Left colon (tissue), 2 donors: ENCODE measurements at places on chromosomes 5 and 9. TPM values are rescaled to one million over a fixed set of nuclear protein-coding genes. Genes with fewer than 3 reads are reported as not detected.

DNA sequence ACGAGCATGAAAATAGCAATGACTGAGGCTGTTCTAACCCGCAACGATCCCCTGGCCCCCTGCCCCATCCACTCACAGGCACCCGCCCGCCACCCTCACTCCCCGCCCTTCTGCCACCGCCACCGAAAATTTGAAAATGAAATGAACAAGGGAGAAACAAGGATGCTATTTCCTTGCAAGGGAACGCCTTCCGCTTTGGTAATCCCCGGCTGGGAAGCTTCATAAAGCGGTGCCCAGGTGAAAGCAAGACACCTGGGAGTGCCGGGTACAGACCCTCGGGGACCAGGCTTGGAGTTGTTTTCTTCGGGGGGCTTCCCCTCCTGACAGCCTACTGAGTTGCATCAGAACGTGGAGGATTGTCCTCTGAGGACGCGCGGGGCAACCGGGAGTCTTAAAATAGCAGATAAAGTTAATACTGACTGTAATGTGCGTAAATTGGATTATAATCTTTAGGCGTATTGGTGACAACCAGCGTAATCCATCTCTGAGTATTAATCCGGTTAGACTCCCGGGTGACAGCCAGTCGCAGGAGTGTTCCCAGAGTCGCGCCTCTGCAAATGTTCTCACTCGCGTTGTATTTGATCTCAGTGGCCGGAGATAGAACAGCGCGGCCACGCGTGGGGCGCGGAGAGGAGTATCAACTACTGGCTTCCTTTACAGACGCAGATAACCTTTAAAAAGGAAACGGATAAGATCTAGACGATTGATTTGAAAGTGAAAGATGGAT is 885 bp upstream of the MLLT3 start:
- DNase-seq, result peak; percentile 67

Gene MARCOL
- total RNA-seq, result not detected

Gene LCN10
- total RNA-seq, result 1.2 TPM

Gene VAV2
- 43.2 TPM for total RNA-seq

Gene FER
- 15.6 TPM for total RNA-seq

DNA sequence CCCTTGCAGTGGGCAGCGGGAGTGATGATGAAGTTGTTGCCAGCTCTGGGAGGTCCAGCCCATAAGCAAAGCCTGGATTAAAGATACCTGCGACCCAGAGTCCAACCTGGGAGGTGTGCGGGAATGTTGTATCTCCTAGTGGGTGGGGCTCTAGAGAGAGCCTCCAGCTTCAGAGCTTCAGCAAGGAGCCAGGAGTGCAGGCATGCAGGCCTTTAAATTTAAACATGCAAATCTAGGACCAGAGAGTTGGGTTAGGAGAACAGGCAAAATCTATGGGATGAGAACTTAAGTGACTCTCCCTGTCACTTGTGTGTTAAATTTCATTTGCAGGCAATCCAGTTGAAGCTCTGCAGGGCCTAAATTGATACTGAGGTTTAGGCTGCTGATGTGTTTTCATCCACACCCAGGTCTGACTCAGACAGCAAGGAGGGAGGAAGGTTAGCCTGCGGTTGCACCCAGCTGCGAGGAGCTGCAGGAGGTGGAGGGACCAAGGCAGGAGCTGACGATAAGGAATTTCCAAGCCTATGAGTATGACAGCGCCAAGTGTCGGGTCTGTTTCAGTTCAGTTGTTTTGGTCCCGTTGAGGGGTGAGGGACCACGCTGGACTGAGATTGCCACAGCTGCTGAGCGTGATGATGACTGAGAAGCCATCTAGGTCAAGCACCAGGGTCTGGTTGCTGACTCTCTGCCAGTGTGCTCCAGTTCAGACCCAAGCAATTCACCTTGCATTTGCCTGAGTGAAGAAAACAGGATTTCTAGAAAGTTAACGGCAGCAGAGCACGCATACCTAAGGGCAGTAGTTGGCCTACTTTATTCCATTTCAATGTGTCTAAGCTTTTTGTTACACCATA is 243.0 kb downstream of the ICE1 start:
- DNase-seq, result no peak

Gene ADAMTS6
- total RNA-seq, result 1.3 TPM

Gene NXNL2
- total RNA-seq, result not detected

GRCh38 chr5:140024928-140025327 is 18.2 kb downstream of the NRG2 start:
- no peak for DNase-seq

- DNase-seq, result peak; percentile 4
These were observed 38.2 kb downstream of the MRPL36 start for GRCh38 chr5:1761453-1761755.

DNA sequence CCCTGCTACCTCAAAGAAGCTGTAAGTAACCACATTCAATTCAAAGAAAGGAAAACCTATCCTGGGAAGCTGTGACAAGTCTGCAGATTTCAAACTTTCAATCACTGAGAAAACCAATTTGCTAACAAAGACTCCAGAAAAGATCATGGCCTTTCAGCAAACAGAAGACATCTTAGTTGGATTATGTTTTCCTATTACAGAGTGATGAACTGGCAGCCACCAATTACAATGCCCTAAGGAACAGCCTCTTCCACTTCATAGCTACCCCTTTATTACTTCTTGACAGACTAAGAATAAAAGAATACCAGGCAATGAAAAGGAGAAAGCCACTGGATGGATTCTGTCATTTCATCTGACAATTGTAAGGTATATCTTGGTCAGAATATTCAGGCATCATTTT is 128.2 kb upstream of the RASEF start:
- no peak for DNase-seq

Gene CARD9
- 0.52 TPM for total RNA-seq

Gene ADAMTS19
- 0.67 TPM for total RNA-seq

Gene THG1L
- 14.5 TPM for total RNA-seq

Gene SPINK6
- not detected for total RNA-seq

Gene IFNA2
- not detected for total RNA-seq

GRCh38 chr5:152066784-152067183 is 142.1 kb upstream of the GLRA1 start:
- no peak for DNase-seq

DNA sequence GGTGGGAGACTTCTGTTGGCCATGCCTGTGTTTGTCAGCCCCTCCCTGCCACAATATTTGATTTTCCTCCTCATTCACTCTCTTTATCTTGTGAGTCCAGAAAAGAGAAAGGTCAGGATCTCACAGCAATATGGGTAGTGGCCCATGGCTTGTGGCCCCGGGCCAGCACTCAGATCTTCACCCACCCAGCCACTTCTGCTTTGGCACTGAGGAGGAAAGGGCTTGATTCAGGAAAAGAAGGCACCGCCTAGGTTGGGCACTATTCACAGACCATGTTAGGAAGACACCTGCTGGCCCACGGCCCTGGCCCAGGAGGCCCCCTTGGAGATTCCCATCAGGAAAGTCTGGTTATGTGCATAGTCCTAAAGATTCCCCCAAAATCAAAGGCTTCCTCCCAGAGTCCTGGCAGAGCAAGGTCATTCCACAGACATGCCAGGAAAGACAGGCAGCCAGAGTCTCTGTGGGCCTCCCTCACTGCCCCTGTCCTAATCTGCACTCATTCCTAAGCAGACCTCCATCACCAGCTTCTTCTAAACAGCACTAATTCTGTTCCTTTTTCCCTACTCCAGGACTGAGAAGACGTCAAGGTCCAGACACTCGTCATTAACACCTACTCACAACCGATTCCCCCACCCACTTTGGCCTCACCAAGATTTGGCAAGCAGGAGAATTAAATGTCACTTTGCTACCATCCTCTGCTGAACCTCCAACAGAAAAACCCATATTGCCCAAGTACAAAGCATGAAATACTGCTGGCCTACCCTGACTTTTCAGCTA is 179.3 kb downstream of the DEPDC1B start:
- no peak for DNase-seq

DNA sequence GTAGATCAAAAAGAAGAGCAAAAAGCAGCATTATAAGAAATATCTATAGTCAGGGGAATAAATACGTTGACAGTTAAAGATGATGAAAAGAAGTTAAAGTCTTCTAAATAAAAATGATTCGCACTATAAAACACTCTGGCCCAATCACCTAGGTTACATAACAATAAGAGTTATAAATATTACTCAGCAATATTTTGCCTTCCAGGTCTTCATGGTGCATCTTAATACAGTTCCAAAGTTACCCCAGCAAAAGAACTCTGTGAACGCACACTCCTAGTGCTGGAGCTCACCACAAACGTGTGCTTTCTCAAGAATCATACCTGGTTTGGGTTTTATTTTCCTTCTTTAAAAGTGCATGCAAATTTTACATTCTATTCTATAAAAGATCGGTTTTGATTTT is 44.7 kb downstream of the EPB41L4A start:
- no peak for DNase-seq

DNA sequence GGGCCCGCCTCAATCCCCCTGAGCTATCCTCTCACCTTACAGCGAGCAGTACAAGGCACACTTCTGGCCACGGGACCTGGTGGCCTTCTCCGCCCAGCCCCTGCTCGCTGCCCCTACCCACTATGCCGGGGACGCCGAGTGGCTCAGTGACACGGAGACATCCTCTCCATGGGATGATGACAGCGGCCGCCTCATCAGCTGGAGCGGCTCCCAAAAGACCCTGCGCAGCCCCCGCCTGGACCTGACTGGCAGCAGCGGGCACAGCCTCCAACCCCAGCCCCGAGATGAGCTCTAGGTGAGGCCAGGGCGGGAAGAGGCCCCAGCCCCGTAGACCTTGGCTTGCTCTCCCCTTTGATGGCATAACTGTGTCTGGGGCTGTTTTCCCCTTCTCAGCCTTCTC is 15.0 kb downstream of the CERCAM start:
- no peak for DNase-seq

- DNase-seq, result no peak
These were observed 356.8 kb downstream of the ADGRV1 start for GRCh38 chr5:90915393-90915792.

DNA sequence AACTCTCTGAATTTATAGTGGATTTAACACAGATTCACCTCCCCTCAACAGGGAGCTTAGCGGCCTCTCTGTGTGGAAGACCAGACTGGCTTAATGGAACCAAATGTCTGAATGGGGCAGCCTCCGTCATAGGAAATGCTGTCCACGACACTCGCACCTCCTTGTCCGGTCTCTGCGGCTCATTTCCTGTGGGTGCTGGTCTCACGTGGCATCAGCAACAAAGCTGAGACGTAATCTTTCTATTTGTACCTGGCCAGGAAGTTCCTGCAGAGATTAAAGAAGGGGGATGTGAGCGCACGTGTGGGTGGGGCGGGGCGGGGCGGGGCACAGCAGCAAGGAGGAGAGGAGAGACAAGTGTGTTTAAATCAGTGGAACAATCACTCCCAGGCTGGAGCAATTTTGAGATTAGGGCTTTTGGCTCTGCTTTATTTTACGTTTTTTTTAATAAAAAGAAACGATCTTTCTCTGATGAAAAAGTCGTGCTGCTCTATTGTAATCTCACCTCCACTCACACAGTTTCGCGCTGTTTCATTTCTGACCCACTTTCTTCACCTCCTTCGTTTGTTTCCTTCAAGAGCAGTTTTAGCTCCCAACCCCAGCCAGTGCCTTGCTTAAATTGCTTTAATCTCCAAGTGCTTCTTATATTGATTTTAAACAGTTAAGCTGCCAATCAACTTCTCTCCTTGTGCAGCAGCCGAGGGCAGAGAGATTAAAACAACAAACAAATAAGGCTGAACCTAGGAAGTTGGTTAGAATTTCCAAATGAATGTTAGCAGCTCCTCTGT is 132.2 kb upstream of the ASTN2 start:
- DNase-seq, result peak; percentile 42

Gene CAVIN4
- 0.18 TPM for total RNA-seq

DNA sequence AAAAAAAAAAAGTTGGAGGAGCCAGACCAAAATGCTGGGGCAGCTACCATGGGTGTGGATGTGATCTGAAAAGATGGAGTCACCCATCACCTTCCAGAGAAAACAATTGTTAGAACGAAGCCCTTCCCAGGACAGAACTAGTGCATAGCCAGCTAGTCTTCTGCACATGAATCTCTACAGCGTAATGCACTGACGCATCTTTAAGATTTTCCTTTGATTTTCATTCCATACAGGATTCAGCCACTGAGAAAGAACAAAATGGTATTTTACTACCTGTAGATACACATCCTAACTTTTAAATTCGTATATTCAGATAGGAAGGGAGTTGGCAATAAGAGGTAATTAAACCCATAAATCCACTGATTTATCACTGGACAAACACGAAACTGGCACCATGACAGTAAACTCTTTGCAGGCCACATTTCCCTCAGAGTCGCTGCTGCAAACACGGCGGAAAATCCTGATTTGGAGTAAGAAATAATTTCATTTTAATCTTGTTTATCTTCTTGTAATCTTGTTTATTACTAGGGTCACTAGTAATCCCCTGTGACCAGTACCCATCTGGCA is 206.6 kb downstream of the SPOCK1 start:
- DNase-seq, result no peak

Gene C5
- 1.9 TPM for total RNA-seq

Gene ZNF883
- total RNA-seq, result 0.39 TPM

GRCh38 chr5:110414360-110414759 is 312.1 kb downstream of the TMEM232 start:
- no peak for DNase-seq

GRCh38 chr5:143405063-143405848 is 1.8 kb upstream of the NR3C1 start:
- peak; percentile 90 for DNase-seq

DNA sequence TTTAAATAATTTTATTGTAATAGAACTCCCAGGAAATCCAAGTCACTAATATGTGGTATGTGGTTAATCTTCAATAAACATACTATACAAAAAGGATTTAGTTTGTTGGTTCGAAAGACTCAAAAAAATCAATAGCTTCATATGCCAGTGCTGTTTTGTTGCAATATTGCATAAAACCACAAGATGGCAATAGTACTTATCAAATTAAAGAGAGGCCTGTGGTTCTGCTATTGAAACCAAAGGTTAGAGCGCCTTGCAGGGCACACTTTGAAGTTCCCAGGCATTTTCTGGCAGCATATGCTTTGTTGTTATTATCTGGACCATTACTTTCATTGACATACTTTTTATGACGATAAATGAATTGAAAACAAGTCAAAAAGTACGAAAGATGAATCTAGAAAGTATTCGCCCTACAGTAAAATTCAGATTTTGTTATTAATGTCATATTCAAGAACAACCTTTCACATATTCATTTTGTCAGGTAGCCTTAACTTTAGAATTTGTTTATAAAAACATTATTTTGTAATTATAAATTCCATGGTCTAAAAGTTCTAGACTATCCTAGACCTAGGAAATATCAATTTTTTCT is 316.3 kb downstream of the MCTP1 start:
- no peak for DNase-seq

DNA sequence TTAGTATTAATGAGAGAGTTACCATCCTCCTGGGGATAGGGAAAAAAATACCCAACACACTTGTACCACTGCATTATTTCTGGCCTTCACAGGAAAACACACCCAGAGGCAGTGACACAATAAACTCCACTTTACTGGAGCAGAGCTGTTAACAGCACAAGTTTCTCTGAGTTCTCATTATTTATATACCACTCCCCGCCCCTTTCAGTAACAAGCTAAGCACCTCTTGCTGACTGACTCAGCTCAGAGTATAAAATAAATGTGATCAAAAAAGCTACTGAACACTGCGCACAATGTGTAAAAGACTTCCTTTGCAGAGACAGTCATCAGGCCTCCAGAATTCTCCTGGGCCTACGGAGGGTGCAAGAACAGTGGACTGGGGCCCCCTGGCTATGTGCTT is 21.6 kb downstream of the KLF9 start:
- no peak for DNase-seq

- no peak for DNase-seq
These were observed 177.6 kb upstream of the ANKRD55 start for GRCh38 chr5:56410696-56411095.
